ENCODE measurements at places on chromosomes 7 and 10.
A peak's percentile ranks its signal among the peaks of the same experiment; 100 is the strongest.

DNA sequence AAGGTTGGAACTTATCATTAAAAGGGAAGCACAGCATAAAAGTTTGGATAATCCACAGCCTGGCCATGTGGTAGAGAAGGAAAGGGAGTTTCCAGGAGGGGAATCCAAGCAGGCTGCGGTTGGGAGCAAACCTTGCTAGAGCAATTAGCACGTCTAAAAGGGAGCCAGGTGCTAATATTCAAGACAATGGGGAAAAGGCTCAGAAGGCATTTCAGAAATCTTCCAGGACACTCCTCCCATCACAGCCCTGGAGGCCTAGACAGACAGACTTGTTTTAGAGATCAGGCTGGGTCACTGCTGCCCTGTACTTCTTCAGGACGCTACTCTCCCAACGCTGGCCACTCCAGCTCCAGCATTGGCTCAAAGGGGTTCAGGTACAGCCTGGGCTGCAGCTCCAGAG is 96.2 kb upstream of the KAT6B start:
- no peak for DNase-seq

- no peak for DNase-seq
These were observed 802 bp upstream of the CDK6 start for GRCh38 chr7:92837000-92837749.

- no peak for DNase-seq
These were observed 12.2 kb downstream of the GPR26 start for GRCh38 chr10:123678376-123678775.

- DNase-seq = peak; percentile 48
These were observed 340.2 kb upstream of the CELF2 start for GRCh38 chr10:10677479-10677878.

DNA sequence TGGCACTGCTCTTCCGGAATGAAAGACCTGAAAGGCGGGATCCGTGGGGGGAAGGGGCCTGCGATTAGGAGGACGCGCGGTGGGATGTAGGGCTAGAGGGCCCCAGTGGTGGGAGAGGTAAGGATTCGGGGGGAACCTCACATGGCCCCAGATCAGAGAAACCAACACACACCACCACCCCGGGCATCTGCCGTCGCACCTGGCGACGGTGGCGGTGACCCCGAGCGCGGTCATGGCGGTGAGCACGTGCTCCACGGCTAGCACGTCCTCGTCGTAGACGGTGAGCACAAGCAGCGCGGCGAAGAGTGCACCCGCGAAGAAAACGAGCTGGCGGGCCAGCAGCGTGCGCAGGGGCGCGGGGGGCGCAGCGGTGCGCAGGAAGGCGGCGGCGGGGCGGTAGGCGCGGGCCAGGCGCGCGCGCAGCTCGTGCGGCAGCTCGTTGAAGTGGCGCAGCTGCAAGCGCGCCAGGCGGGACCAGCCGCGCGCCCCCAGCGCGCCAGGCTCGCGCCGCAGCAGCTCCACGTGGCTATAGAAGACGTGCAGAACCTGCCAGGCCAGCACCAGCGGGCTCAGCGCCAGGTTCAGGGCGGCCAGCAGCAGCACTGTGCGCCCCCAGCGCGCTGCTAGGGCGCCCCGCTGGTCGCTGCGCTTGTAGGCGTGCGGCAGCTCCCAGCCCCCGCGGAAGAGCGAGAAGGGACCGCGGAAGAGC is 5.7 kb downstream of the ATG9B start:
- DNase-seq = no peak

All from activated CD4-positive, alpha-beta T cell treated with anti-CD3 and anti-CD28 coated beads, Interleukin-2, Interleukin-4, amounts not matched to agents 100 ng/mL and 50 ng/mL, durations not matched to agents 16 hours and 8 hours (primary cell).